ENCODE measurements at places on chromosomes 13 and 19. TPM values are rescaled to one million over a fixed set of nuclear protein-coding genes. Genes with fewer than 3 reads are reported as not detected.

DNA sequence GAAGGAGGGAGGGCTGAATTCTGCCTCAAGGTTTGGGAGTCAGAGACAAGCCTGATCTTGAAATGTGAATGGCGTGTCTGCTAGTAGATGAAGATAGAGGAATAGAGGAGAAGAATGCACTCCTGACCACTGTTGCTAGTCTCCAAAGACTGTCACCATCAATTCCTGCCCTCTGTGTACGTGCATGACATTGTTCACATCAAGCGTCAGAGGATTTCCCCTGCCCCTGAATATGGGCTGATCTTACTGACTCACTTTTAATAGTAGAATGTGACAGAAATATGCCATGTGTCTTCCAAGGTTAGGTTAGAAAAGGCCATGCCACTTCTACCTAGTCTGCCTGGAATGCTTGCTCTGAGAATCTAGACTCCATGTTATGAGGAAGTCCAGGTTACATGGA, 538.6 kb downstream of the DIAPH3 start:
- no peak for DNase-seq

DNA sequence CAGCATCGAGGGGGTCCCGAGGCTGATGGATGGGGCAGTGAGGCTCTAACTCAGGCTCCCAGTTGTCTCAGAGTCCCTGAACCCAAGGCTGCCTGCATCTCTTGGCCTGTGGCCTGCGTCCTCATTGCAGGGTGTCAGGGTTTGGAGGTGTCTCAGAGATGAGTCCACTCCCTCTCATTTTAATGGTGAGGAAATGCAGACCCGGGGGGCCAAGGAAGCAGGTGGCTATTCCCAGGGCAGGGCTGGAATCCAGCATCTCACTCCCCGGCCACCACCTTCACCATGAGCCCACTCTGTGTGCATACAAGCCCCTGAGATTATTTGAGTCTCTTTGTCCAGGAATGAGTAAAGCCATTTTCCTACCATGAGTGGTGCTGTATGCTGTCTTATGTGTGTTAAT, 21.4 kb downstream of the TEX29 start:
- DNase-seq: no peak

ENOX1 gene
- total RNA-seq: 1.2 TPM

DNA sequence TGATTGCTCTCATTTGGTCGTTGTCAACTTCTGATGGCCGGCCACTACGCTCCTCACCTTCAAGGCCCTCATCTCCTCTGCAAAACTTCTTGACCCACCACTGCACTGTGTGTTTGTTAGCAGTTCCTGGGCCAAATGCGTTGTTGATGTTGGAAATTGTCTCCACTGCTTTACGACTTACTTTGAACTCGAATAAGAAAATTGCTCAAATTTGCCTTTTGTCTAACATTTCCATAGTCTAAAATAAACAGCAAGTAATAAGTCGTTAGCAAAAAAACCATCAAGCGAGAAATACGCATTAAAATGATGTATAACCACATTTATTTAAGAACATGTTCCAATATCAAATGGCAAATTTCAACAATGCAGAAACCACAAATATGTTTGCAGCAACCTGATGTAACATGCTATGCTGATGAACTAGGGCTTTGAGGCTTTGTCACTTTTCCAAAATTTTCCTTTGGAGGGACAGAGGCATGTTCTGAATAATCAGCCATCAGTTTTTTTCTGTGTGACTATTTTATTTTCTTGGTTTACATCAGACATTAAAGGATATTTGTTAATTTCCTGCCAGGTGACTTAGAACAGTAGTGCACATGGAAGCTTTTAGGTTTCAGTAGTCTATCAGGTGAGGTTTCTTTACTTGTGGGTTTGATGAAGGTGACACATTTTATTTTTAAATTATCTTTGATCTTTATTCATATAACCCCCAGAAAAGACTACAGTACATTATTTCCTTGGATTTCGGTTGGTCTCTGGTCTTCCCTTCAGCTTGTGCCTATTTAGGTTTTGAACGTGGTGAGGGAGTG, 74.7 kb upstream of the TEX29 start:
- DNase-seq: no peak

DNA sequence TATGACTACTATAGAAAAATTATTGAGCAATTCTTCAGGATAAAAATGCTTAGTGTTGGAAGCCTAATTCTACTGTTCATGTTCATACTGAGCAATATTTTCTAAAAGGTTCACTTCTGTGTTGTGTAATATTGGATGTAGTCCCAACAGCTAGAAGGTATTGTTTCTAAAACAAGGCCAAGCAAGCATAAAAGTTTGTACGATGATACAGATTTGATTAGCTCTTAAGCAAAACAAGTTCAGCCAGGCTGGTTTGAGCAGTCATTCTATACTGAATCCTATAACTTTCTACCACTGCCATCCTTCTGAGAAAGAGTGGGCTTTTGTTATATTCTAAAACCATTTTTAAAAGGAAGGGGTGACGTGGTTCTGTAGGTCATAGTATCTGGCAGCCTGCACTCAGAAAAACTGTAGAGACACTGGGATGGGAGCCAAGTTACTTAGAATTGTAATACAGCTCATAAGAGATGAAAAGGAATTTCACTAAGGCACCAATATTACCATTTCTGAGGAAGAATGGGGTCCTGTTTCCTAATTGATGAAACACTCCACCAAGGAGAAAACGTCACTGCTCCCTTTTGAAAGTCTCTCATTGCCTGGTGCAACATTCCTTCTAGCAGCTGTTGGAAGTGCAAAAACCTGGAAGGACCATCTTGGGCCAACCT, 275.0 kb upstream of the DACH1 start:
- DNase-seq: no peak

NXNL1 gene
- total RNA-seq: not detected

ZNF492 gene
- 0.07 TPM for total RNA-seq

DNA sequence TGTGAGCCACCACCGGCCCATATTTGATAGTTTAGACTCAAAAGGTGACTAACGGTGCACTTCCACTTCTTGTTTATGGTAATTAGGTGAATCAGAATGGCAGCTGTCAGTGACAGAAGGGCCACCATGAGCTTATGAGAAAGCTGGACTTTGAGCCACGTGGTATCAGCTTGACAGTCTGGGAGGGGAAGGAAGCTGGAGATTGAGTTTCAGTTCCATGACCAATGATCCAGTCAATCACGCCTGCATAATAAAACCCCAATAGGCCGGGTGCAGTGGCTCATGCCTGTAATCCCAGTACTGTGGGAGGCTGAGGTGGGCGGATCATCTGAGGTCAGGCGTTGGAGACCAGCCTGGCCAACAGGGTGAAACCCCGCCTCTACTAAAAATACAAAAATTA, 8.2 kb downstream of the EID2B start:
- DNase-seq: no peak

- no peak for DNase-seq
These were observed 484 bp downstream of the ICAM3 start for GRCh38 chr19:10338940-10339339.

DNA sequence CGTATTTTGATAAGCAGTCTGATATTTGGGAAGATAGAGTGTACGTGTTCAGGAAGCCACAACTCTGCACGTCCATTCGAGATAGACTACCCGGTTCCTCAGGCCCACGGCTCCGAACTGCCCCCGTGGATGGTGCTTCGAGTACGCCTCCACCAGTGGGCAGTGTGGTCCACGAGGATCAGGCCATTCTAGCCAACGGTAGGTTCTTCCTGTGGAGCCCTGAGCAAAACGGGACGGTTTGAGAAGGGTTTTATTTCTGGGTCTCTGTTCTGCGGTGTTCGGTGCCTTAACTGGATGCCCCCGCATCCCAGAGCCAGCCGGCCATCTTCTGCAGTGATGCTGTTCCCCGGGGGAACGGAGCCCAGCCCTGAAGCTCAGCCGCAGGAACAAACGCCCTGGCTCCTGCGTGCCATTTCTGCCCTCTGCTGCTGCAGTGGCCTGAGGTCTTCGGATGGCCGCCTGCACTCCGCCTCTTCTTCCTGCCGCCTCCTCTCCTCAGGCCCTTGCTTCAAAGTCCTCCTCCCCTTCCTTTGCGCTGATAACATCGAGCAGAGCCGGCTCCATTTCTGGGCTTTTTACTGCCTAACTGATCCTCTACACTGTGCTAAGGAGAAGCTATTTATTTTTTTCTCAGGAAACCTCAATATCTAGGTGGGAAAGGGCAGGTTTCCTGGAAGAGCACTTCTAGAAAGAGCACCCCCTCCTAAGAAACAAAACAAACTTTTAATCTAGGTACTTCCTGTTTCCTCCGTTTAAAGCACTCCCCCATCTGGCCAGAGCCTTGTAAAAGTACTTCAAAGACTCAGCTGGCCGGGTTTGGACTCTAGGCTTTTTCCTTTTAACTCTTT, 36.2 kb upstream of the SLC46A3 start:
- DNase-seq: peak; percentile 31

DNA sequence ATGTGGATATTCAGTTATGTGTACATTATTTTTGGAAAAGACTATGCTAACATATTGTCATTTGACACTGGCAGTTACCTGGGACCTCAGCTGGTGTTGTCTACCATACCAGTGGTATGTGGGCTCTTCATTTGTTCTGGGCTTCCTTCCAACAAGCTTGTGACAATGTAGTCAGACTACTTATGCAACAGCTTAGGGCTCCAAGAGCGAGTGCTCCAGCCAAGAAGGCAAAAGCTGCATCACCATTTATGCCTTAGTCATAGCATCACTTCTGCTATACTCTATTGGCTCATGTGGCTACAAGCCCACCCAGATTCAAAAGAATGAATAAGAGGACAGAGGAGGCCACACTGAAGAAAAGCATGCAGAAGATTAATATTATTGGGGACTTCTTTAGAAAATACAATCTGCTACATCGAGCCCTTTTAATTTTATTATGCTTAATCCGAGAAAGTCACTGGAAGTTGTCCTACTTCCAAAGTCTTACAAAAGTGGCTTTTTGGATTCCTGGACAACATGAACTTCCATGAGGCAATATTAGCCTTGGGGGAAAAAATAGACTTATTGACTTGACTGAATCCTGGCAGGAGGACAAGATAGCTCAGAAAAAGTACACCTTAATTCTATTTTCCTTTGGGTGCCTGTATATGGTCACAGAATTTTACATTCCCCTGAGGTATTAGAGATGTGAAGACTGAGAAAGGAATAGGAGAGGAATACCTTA, 529.4 kb upstream of the HTR2A start:
- no peak for DNase-seq

- DNase-seq: no peak
These were observed 12.4 kb downstream of the SLC35E1 start for GRCh38 chr19:16559780-16560276.

DNA sequence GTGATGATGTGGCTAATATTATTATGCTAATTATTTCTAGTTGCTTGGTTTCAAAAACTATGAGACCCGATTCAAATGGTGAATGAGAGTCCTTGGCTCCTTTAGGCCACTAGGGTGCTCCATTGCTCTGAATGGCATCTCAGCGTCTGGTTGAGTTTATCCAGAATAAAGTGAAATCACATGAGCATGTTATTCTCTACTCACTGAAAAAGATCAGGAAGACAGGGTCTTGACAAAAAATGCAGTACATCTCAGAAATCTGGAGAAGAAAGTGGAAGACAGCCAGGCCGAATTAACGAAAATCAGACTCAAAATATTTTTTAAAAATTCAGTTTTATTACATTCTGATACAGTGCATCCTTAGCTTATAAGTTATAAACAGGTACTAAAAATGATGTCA, 516.2 kb downstream of the MYO16 start:
- no peak for DNase-seq

AKAP11 gene
- total RNA-seq: 55.2 TPM

SIGLEC8 gene
- total RNA-seq: 1.5 TPM

DCT gene
- not detected for total RNA-seq

KLK11 gene
- total RNA-seq: 0.38 TPM

- DNase-seq: no peak
These were observed 23.0 kb downstream of the STARD13 start for GRCh38 chr13:33262594-33262993.

DNA sequence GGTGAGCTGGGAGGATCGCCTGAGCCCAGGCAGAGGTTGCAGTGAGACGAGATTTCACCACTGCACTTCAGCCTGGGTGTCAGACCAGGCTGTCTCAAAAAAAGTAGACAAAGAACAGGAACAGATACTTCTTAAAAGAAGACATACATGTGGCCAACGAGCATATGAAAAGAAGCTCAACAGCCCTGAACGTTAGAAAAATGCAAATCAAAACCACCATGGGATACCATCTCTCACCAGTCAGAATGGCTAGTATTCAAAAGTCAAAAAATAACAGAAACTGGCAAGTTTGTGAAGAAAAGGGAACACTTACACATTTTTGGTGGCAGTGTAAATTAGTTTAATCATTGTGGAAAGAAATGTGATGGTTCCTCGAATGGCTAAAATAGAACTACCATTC, 3.0 kb upstream of the LGALS14 start:
- no peak for DNase-seq

- peak; percentile 71 for DNase-seq
These were observed 284.6 kb downstream of the DNAJC15 start for GRCh38 chr13:43307921-43308433.

DNA sequence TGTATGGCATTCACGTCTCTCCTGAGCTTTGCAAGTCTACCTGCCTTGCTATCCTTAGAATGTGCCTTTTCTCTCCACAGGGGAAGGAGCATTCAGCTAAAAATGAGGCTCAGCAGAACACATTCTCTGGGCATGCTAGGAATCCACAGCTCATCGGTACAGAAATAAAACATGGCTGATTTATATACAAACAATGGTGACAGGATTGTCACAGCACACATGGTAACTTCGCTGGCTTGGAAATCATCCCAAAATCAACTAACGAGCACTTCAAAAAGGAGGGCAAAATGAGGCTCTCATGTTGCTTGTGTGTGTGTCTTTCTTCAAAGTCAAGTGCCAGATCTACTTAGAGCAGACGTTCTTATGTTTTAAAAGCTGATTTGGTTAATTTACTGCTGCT, 373.0 kb downstream of the FGF14 start:
- no peak for DNase-seq

GRCh38 chr19:52176574-52176973, 5.2 kb upstream of the ZNF836 start:
- DNase-seq: no peak

DNA sequence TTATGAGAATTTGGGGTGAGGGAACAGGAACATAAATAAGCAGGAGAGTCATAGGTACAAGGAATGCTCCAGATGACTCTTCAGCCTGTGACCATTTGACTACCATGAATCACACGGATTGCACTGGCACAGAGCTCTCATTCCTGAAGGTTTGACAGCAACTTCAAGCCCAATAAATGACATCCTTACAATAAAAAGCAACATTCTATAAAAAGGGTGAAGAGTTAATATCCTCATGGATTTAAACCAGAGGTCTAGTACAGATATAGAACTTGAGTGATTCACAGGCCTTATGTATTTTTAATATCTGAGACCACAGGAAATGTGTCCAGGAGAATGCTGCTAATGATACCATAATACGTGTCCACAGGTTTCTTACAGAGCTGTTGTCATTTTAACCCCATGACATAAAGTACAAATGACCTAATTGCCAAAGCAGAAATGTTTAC, 158.1 kb downstream of the IRS2 start:
- DNase-seq: no peak

PRRG2 gene
- total RNA-seq: 9.1 TPM

DNA sequence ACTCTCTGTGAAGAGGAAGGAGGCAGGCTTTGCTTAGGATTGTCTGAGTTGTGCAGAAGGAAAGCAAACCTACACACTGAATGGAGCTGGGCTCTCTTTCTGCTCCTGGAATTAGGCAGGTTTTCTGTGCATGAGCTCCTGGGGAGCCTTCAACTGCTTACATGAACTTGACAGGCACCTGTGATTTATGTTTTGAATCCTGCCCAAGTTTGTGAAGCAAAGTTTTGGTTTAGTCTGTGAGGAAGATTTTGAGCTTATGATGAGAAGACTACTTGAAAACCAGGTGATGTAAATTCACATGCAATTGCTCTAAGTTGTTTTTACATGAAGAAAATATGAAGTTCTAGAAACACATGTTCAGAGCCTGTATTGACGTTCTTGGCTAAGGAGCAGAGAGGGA, 109.0 kb downstream of the SLAIN1 start:
- DNase-seq: no peak

GRCh38 chr13:78409172-78409571, 194.2 kb downstream of the POU4F1 start:
- DNase-seq: no peak
